ENCODE measurements at places on chromosomes 6 and 20. TPM values are rescaled to one million over a fixed set of nuclear protein-coding genes. Genes with fewer than 3 reads are reported as not detected.

DNA sequence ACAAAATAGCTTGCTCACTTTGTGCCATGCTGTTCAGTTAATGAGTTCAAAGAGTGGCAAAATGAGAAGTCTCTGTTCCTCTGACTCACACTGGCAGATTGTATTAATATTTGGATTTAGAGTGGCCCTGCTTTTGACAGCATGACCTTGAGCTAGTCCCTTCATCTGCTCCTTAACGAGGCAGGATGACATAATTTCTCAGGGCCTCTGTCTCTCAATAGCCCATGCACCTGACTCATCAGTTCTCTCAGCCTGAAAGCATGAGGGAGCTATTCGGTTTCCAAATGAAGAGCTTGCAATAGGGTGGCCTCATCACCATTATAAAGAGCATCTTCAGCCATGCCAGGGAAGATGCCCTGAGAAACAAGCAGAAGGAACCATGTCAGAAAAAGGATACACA lies 38.2 kb downstream of the CAP2 start:
- no peak overlapping the region for H3K4me3 ChIP-seq
- peaks cover 2% of the 10 kb centered on the region for H3K4me1 ChIP-seq
- H3K36me3 ChIP-seq: peaks cover 13% of the 10 kb centered on the region
- no peak overlapping the region for H3K27ac ChIP-seq
- peaks cover 2% of the 10 kb centered on the region for H3K27me3 ChIP-seq
- DNase-seq: no peak

GRCh38 chr20:62141397-62142251 lies 1.6 kb downstream of the PSMA7 start:
- peaks cover 5% of the 10 kb centered on the region for H3K36me3 ChIP-seq
- peak overlapping the region; percentile 95 for H3K27ac ChIP-seq
- peaks cover 21% of the 10 kb centered on the region for H3K27me3 ChIP-seq
- peak overlapping the region; percentile 98 for H3K4me3 ChIP-seq
- peaks cover 23% of the 10 kb centered on the region for H3K4me1 ChIP-seq

DNA sequence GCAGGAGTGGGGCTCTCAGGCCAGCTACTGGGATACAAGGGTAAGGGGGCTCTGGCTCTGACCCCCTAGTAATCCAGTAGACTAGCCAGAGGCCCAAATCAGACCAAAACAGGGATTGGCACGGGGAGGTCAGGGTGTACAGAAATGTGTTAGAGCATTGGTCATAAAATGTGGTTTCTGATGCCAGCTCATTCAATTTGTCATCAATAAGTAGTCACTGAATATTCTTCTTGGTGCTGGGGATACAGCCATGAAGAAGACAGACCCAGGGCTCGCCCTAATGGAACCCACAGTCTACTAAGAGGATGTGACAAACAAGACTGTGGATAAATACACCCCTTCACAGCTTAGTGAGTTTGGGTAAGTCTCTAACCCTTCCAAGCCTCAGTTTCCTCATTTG lies 11.1 kb downstream of the MAP1LC3A start:
- DNase-seq: no peak
- no peak overlapping the region for H3K27ac ChIP-seq
- peaks cover 7% of the 10 kb centered on the region for H3K4me1 ChIP-seq
- no peaks in the 10 kb centered on the region for H3K36me3 ChIP-seq

DNA sequence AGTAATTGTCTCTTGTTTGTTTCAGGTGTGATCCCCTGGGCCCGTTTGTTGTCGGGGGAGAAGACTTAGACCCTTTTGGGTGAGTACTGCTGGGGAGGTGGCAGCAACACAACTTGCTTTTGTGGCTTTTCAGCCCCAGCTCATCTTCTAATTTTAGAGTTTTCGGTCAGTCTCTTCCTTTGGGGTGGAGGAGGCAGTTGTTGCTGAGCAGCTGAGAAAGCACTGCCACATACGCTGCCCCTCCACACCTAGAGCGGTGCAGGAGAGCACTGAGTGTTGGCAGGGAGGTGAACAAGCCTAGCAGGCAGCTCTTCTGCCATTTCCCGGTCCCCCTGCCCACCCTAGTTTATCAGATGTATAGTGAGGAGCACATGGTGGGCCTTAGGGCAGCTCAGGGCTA lies 21.7 kb downstream of the TMEM74B start:
- H3K27ac ChIP-seq: no peak overlapping the region
- peaks cover 3% of the 10 kb centered on the region for H3K27me3 ChIP-seq
- no peaks in the 10 kb centered on the region for H3K4me1 ChIP-seq

GRCh38 chr6:84462698-84463097 lies 235.3 kb upstream of the CEP162 start:
- DNase-seq: no peak
- peaks cover 17% of the 10 kb centered on the region for H3K4me1 ChIP-seq
- H3K36me3 ChIP-seq: no peaks in the 10 kb centered on the region
- H3K27me3 ChIP-seq: no peaks in the 10 kb centered on the region
- no peak overlapping the region for H3K4me3 ChIP-seq

GRCh38 chr6:124968401-124968800 lies 6.2 kb downstream of the RNF217 start:
- DNase-seq: no peak
- H3K27ac ChIP-seq: no peak overlapping the region
- no peak overlapping the region for H3K4me3 ChIP-seq
- H3K27me3 ChIP-seq: peaks cover 2% of the 10 kb centered on the region
- no peaks in the 10 kb centered on the region for H3K36me3 ChIP-seq

DNA sequence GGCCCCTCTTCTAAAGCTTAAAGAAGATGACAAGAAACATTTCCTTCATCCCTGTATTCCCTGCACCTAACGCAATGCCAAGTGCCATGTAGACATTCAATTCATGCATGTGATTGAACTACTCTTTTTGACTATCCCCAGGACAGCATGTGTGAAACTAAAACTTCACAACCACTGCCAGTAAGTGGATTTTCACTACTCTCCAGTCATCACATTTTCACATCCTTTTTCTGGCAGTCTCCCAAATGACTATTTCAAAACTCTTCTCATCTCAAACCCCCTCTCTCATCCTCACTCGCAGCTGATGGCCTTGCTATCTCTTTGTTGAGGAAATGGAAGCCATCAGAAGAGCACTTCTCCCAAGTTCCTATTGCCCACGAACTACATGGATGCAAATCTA lies 122.6 kb downstream of the OPRM1 start:
- no peak for DNase-seq
- peaks cover 2% of the 10 kb centered on the region for H3K27me3 ChIP-seq
- no peak overlapping the region for H3K27ac ChIP-seq
- H3K4me3 ChIP-seq: no peak overlapping the region
- no peaks in the 10 kb centered on the region for H3K4me1 ChIP-seq
- peaks cover 4% of the 10 kb centered on the region for H3K36me3 ChIP-seq

Gene PRDM1
- not detected for total RNA-seq

Gene NAPB
- total RNA-seq: 74.1 TPM

Measured in glutamatergic neuron (in vitro differentiated cells).